ENCODE measurements at places on chromosomes 7 and 10. TPM values are rescaled to one million over a fixed set of nuclear protein-coding genes. Genes with fewer than 3 reads are reported as not detected.

The TBXAS1 gene
- 20.9 TPM for total RNA-seq

DNA sequence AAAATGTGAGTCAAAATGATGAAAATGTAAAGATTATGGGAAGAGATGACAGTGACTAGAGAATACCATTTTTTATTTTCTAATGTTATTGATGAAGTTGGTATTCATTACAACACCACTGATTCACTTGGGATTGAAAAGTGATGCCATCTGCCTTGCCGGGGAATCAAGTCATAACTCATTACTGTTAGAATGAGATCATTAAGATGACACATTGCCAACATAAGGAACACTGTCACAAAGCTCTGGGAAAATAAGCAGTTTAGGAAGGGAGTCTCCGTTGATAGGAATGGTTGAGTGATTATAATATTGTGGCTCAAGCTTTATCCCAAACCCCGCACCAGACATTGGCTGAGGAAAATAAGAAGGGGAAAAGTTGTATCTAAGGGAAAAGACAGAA is 121.5 kb upstream of the PLPP4 start:
- no peak for DNase-seq

The MUC12 gene
- 1.1 TPM for total RNA-seq

DNA sequence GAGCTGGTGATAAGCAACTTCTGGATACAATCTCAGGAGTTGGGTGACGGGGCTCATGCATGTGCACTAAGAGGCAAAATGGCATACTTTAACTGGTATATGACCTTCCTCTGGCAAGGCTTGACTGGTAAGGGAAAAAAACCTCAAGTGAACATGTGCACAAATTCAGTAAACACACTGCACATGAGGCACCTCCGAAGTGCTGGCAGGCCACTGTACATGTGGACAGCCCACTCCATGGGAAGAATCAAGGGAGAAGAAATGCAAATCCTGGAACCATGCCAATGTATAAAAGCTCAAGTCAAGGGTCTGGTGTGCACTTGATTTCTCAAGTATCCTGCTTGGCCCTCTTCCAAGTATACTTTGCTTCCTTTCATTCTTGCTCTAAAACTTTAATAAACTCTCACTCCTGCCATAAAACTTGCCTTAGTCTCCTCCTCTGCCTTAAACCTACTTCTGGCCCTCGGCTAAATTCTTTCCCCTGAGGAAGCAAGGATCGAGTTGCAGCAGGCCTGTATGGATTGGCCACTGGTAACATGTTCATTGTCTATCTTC is 167.2 kb downstream of the RAMP3 start:
- no peak for DNase-seq
